Suppressor macrophage treated with lipopolysaccharide for 1 hour (primary cell): ENCODE measurements at places on chromosomes 5 and 9.

GRCh38 chr5:43007911-43008362, 32.2 kb downstream of the ANXA2R start:
- DNase-seq, result peak; percentile 87

DNA sequence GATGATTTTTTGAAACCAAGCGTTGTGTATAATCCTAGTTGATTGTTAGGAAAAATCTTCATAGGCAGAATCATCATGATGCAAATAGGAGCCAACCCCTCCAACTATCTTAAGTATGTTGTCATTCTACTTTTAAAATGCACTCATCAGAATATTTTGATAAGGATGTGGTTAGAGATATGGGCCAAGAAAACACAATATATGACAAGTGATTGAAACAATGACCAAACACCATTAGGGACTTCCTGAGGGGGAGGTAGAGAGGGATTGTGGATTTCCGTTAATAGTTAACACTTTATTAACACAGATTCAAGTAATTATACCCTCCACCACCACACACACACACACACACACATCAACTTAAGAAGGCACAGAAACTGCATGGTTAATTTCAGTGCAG, 143.3 kb downstream of the ARSB start:
- no peak for DNase-seq

GRCh38 chr9:116153765-116154333, at the start of gene PAPPA:
Gene PAPPA, plus strand, starts transcription at chr9:116153791. Its CDS starts 382 bp downstream, at chr9:116154173.
- DNase-seq, result no peak

GRCh38 chr5:89011778-89012711, 129.1 kb upstream of the MEF2C start:
- no peak for DNase-seq

- DNase-seq, result no peak
Observed at GRCh38 chr5:6937677-6938076, 224.4 kb downstream of the TENT4A start.

DNA sequence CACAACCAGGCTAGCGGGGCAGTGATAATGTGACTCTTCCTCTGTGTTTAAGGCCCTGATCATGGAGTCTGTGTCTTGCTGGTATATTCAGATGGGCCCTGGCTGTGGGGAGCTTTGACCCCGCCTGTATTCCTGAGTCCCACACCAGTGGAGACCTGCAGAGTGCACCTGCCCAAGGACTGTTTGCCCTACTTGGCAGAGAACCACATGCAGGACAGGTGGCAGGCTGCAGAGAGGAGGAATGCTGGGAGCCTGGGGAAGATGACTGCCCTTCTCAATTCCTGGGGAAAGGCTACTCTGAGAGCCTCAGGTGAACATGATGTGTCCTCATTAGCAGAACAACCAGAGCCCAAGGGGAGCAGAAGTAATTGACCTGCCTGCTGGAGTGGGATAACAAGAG, 36.2 kb downstream of the IARS1 start:
- DNase-seq, result no peak

GRCh38 chr9:106615118-106615889, 247.7 kb upstream of the ZNF462 start:
- no peak for DNase-seq

DNA sequence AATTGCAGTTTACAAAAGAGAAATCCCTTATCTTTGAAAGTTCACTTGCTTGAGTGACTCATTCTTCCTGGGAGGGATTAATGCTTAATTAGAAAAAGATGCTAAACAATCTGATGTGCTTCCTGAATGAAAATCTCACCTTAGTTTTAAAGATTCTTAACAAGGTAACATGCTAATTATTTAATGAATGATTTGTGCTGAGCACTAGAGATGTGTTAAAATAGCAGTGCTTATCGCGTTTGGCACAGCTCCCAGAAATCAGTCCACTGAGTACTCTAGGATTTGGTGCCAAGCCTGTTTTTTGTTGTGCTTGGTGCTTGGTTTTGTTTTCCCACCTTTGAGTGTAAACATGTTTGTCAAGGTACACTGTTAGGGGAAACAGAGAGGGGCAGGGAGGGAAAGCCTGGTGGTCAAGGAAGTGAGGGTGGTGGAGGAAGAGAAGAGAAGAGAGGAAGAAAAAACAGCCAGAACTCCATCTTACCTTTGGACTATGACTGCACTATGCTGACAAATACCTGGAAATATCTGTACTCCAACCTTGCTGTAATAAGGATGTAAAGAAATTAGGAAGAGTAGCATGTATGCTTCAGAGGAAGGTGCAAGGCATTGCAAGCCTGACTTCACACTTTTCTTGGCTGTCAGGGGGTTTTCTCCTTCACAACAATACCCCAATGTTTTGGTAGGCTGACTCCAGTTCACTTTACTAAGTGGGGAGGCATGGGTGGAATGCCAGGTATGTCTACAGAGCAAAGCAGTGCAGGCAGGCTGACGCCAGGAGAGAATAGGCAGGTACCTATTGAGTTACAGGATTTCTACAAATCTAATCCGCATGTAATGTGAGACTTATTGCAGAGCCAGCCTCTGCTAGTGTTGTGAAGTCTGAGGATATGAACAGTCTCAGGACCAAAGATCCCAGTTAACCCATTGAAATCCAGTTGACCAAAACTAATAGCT, 157.2 kb upstream of the ISL1 start:
- no peak for DNase-seq

- no peak for DNase-seq
Observed at GRCh38 chr5:179967489-179967888, 59.8 kb upstream of the TBC1D9B start.

DNA sequence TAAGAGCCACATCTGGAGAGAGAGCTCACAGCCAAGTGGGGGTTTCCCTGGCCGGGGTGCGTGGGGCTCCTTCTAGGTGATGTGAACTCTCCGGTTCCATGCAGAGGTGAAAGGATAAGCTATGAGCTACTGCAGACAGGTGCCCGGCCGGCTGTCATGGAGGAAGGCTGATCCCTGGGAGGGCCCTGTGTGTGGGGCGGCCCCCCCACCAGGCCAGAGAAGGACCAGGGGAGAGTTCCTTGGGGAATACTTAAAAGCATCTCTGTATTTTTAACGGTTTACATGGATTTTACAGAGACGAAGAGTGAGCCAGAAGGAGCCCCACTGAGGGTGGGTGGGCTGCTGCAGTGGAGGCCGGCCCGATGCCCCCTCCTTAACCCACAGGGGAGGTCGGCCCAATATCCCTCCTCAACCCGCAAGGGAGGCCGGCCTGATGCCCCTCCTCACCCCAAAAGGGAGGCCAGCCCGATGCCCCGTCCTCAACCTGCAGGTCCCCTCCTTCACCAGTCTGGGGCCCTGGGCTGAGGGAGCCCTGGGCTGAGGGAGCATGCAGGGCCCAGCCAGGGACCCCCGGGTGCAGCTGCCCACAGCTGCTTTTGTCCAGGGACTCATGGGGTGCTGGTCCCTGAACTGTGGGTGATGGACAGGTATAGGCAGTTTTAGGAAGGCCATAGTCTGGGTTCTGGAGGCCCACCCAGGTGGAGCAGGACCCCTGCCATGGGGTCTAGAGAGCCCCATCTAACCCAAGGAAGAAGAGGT, 31.9 kb downstream of the MRPL36 start:
- DNase-seq, result no peak

GRCh38 chr9:128818839-128819715, 777 bp downstream of the ENDOG start:
- DNase-seq, result peak; percentile 36

GRCh38 chr5:150809363-150809762, 30.8 kb downstream of the SMIM3 start:
- DNase-seq, result no peak

- DNase-seq, result no peak
Observed at GRCh38 chr5:138163721-138164120, 14.7 kb downstream of the BRD8 start.

GRCh38 chr9:116163293-116164055, 9.9 kb downstream of the PAPPA start:
- peak; percentile 24 for DNase-seq

- DNase-seq, result no peak
Observed at GRCh38 chr9:95147452-95148207, 169.9 kb downstream of the FANCC start.

DNA sequence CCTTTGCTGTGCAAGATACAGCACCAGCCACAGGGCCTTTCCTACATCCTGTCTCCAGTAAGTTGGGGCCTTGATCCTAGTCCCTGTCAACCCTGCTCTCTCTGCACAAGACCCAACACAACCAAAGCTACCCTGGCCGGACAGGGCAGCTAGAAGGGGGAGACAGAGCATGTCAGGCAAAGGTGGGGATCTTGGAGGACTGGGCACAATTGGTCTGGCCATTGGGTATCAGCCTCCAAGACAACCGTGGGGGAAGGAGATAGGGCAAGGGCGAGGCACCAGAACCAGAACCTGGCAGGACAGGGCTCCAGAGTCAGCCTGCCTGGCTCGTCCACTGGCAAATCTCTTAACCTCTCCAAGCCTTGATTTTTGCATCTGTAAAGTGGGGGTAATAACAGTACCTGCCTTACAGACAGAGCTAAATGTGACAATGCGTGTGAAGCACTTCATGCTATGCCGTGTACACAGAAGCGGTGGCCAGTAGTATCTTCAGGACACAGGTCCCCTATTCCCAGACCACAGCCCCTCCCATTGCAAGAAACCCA, 51.6 kb upstream of the CDKN2AIPNL start:
- no peak for DNase-seq

- no peak for DNase-seq
Observed at GRCh38 chr9:19057033-19057432, 7.8 kb downstream of the RRAGA start.

GRCh38 chr5:149170299-149170698, 29.0 kb downstream of the ABLIM3 start:
- DNase-seq, result no peak

GRCh38 chr5:54632131-54632701, 114.7 kb downstream of the SNX18 start:
- DNase-seq, result no peak

DNA sequence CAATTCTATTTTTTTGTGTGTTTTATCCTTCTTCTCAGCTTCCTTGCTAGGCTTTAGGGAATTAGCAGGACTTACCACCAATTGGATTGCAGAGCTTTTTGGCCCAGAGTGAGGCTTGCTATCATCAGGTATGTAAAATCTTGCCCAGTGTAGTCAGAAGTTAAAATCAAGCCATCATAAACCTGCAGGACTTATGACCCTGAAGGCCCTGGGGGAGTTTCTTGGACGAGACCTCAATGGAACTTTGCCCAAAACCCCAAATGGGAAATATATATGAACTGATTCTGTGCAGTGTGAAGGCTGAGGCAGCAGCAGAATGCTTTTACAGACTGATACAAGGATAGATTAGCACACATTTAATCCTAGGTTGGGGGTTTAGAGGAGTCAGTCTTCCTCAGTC, 287.0 kb downstream of the SH3GL2 start:
- DNase-seq, result no peak

GRCh38 chr9:95533996-95534680, 17.4 kb upstream of the PTCH1 start:
- DNase-seq, result no peak

DNA sequence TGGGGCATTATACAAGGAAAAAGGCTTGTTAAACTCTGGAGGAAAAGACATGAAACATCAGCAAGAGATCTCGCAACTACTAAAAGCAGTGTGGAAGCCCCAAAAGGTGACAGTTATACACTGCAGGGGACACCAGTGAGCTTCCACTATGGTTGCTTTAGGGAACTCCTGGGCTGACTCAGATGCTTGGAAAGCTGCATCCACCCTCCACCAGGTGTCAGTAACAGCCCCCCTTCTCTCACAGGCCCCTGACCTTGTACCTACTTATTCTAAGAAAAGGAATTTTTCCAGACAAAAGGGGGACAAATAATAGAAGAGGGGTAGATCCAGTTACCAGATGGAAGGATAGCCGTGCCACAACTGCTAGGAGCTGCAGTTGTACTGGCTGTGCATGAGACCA, 154.4 kb upstream of the COX7C start:
- no peak for DNase-seq

GRCh38 chr5:68356623-68357022, 141.1 kb downstream of the PIK3R1 start:
- no peak for DNase-seq

DNA sequence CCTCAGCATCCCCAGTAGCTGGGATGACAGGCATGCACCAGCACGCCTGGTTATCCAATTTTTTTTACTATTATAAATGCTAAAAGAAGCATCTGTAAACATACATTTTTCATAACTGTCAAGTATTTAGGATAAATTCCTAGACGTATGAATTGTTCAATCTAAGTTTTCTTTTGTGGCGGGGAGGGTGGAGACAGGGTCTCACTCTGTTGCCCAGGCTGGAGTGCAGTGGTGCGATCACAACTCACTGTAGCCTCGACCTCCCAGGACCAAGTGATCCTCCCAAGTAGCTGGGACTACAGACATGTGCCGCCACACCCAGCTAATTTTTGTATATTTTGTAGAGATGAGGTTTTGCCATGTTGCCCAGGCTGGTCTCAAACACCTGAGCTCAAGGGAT, 52.2 kb downstream of the NR6A1 start:
- no peak for DNase-seq

DNA sequence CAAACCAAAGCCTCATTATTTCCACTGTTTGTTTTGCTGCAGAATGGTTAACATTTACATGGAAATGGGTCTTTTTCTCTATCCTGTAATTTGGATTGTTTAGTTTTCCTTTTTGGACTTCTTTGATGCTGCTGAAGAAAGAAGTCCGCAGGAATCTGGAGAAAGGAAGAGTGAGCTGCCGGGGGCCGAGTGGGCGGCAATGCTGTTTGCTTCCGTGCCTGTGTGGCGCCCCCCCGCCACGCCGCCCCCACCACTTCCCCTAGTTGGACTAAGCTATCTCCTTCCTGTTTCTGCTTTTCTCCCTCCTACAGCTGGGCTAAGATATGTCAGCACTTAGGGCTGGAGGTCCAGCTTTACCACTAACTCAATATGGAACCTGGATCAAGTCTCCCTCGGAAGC, 39.7 kb downstream of the ACTL7B start:
- DNase-seq, result peak; percentile 74

GRCh38 chr9:83154821-83155220, 91.9 kb upstream of the RASEF start:
- DNase-seq, result no peak

- DNase-seq, result no peak
Observed at GRCh38 chr5:139904816-139905661, 109.4 kb downstream of the PSD2 start.

DNA sequence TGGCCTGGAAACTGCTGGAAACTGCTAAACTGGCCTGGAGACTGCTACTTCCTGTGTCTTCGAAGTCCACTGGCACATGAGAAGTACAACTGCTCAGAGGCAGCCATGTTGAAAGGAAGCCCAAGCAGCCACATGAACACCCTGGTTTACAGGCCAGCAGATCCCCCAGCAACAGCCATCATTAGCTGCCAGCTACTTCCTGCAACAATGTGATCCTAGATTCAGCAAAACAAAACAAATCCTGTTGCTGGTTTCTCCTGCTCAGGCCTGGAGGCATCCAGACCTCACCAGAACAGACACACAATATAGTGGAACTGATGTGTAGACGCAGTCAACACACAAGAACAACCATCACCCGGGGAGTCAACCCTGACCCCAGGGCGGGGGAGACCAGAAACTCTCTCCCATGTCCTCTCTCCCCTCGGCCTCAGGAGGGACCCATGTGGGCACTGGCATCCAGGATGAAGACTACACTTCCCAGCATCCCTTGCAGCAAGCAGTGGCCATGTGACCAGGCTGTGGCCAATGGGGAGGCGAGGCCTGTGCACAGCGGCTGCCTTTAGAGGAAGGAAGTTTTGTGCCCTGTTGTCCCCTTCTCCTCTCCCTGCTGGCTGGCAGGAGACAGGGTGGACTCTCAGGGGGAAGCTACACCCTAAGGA, 9.2 kb upstream of the LCN15 start:
- peak; percentile 55 for DNase-seq
